Motor neuron (in vitro differentiated cells): ENCODE measurements at places on chromosomes 4 and X.

GRCh38 chr4:16035843-16036242 is 48.0 kb downstream of the PROM1 start:
- peak; percentile 61 for ATAC-seq

DNA sequence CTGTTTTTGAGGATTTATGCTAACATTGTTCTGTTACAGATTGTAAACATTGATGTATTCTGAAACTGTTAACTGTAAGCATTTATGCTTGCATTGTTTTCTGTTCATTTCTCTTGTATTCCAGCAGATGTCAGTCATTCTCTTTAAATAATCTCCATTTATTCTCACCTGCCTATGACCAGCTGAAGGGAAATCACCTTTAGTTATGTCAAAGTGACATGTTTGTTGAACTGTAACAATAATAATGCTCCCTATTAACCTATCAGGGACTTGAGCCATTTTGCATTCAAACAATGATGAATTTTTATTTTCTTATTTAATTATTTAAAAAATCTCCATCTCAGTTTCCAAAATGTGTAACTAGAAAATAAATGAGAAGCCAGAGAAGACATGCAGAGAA is 58.0 kb downstream of the SPCS3 start:
- peak; percentile 36 for ATAC-seq

DNA sequence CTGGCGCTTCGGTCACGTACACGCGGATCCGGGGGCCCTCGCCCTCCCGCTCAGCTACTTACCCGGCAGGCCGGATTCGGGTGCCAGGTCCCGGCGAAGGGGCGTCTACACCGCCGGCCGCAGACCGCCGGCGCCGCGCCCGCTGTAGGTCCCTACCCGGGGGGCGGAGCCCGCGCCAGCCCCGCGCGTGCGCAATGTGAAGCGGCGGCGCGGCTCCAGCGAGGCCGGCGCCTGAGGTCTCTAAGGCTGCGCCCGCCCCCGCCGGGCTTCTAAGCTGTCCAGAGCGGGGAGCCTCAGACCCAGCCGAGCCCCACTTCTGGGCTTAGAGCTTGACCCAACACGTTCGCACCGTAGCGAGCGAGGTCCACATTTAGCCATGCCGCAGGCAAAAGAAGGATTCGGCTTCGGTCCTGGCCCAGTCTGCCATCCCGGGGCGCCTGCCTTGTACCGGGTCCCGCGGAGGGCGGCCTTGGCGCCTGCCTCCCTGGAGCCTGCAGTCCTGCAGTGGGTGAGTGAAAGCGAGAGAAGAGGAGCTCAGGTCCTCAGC is at the start of gene ZNF518B:
TSS of gene ZNF518B (minus strand) at position 172 of the 547 bp plus-strand sequence. CDS start 11,098 bp downstream, outside the sequence.
- peak; percentile 83 for ATAC-seq

DNA sequence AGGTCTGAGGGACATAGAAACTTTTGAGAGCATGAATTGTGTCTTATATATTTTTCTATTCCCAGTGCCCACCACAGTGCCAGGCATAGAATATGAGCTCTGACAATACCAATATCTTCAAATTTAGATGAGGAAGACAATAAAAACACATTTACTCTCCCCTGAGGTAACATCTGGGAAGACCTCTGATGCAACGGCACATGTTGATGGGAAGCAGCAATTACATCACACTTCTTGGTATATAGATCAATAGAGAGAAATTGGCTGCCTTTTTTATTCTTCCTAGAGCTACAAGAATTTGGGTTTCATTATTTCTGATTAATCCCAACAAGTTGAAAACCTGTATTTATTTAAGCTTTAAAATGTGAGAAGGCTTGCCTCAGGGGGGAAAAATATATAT is 67.4 kb upstream of the SMAD1 start:
- ATAC-seq, result no peak

DNA sequence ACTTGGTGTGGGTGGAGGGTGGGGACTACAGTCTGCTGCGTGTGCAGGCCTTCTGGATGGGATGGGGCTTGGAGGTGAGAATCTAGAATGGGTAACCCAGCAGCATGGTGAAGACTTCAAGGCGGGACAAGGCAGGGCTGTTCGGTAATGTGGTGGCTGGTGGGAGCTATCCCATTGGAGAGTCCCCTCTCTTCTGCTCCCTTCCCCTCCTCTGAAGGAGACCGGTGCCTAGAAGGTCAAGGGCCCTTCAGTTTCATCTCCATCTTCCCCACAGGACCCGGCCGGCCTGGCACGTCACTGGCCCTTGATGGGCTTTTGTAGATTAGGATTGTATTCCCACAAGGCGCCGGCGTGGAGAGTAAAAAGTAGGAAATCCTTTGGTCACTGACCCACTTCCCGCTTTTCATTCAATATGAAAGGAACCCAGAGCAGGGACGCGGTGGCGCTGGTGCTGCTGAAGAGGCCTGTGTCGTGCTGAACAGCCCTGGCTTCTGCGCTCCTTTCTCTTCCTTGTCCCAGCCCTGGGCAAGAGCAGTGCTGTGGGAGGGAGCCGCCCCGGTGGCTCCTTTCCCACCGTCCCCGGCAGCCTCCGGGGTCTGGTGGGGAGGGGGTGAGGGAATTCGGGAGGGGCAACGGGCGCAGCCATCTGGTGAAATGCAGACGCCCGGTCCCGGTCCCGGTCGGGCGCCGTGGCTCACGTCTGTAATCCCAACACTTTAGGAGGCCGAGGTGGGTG is 7.3 kb upstream of the HMGB3 start:
- ATAC-seq, result no peak

DNA sequence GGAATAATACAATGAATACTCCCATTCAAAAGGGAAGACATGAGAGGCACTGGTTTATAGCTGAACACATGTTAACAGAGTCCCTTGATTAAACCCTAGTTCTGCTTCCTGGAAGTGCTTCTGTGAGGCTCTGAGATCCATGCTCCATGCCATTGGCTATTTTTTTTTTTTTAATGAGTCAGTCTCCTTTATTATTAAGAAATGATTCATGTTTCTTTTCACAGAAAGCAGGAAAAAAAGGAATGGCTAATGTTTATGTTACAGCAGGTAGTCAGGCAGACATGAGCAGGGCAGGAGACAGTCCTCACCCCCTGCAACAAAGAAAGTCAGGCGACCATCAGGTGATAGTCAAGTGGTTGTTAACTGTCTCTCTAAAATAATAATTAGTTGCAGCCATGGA is 598.7 kb downstream of the EPHA5 start:
- peak; percentile 65 for ATAC-seq

DNA sequence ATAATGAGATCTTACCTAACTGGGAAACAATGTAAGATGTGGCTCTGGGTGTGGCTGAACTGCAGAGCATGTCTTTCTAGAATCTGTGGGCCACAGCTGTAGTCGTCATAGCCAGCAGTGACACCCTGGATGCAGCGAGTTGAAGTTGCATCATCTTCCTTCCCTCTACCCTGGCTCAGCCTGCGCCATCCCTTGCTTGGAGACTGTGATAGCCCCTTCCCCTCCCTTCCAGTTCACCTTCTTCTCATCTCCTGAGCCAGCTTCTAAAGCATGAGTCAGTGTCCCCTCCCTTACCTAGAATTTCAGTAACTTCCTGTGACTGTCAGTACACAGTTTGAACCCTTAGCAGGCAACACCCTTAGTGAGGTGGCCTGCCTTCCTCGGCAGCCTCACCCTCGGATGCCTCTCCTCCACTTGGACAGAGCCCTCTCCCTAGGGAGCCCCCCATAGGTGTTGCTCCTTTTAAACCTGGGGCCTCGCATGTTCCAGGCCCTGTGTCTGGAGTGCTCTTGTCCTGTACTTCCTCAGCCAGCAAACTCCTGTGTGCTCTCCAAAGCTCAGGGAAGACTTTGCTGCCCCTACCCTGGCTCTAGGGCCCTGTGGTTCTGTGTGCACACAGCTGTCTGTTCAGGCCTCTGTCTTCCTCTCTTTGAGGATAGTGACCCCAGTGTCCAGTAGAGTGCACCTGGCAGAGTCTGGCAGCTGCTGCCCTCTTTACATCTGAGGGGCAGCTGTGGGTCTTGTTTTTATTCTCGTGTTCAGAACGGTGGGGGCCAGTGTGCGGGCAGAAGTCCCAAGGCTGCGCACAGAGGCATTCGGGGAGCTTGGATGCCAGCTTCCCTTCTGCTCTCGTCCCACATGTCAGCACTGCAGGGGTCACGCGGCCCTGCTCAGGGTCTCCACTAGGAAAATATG is 43.7 kb upstream of the TADA2B start:
- ATAC-seq, result peak; percentile 46

GRCh38 chr4:171876636-171877035 is 63.4 kb downstream of the GALNTL6 start:
- no peak for ATAC-seq

GRCh38 chrX:14361435-14361834 is 167.9 kb upstream of the GLRA2 start:
- peak; percentile 96 for ATAC-seq

DNA sequence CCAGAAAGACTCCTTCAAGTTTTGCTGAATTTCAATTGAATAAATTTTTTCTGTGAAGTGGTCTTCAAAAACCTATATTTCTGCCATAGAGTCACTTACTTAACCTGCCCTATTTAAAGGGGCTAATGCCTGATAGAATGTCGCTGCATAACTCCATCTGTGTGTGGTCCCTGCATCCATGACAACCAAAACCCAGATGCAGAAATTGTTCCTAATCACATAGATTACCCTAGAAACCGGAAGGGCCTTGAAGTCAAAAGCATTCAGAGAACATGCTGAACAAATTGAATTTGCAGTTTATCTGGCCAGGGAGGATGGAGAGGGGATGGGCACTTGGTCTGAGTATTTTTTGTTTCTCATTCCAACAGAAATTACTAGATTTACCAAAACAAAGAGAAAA is 1.5 kb upstream of the PARM1 start:
- no peak for ATAC-seq

GRCh38 chrX:115183980-115184379 is 5.2 kb upstream of the RBMXL3 start:
- no peak for ATAC-seq

DNA sequence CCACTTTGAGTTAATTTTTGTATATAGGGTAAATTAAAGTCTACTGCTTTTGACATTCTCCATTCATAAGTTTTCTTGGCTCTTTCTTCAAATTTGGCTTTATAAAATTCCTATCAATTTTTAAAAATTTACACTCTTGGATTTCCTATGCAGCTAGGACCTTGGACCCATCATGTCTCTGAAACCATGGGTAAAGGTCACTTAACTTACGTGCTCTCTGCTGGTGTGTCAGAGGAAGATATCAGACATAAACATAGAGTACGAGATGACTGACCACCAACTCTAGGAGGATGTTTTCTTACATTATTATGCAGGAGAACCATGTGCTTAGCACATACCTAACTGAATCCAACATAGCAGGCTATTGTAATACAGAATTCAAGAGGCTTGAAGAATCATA is 62.5 kb upstream of the C1GALT1C1 start:
- ATAC-seq, result no peak

GRCh38 chr4:113145519-113146291 is 96.3 kb downstream of the ANK2 start:
- peak; percentile 96 for ATAC-seq

- no peak for ATAC-seq
Observed at GRCh38 chr4:34182306-34182705, 2062.0 kb downstream of the ARAP2 start.

DNA sequence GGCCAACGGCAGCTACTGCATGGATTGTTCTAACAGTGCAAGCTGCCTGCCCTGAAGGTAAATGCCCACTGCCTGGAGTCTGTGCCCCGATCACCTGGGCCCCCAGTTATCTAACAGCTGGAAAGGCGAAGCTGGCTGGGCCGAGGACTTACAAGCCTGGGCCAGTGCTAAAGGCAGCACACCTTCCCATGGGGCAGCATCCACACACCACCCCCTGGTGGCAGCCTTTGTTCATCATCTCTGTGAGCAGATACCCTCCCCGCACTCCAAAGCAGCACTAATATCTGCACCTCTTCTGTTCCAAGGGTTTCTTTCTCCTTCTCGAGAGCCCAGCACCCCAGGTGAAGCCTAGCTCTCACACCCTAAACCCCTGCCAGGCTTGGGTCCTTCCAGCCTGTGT is 7.6 kb downstream of the SLC2A9 start:
- no peak for ATAC-seq

DNA sequence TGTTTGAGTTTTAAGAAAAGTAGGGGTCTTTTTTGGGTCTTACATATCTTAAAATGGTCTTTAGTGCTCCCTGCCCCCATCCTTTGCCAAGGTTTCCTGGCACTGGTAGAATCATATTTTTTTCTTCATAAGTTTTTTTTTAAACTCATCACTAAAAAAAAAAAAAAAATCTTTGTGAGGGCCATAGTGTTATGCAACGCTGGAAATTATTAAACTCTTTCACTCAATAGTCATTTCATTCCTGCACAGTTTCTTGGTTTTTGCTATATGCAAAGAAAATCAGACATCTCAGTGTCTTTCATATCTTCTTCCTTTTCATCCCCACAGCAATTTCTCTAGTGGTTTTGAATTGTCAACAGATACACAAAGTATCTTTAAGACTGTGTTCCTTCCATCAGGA is 95.6 kb downstream of the TMA16 start:
- ATAC-seq, result peak; percentile 10

- ATAC-seq, result peak; percentile 21
Observed at GRCh38 chrX:12319003-12319519, 180.8 kb downstream of the FRMPD4 start.

- ATAC-seq, result no peak
Observed at GRCh38 chrX:24760363-24761000, 66.8 kb downstream of the POLA1 start.

DNA sequence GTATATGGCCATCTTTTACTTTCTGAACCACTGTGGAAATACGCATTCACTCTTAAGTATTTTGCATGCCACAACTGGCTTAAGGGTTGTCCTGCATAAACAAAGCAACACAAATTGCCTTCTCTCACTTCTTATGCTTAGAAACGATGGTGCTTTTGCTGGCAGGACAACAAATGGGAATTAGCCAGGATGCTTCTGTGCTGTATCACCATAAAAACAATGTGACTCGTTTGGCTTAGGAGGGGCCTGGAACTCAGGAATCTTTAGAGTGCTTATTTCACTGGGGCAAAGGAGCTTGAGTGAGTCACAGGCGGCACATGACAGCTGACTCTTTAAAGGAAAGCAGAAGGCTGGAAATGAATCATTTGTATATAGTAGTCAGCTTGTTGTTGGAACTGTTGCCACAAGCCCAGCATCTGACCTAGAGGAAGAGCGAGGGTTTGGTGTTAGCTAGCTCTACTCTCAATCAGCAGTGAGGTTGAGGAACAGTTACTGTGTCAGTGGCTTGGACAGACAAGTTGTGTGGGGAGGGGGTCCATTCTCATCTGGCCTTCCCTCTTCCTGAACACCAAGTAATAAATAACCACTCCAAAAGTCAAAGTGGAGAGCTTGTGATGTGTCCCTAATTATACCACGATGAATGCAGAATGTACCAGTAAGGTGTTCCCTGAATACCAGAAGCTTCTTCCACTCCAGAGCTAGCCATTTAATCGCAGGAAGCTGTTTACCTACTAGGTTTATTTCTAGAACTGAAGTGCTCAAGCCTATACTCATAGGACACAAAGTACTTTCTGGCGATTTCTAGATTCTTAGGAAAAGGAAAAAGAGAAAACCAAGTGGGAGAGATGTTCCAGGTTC is 293.1 kb downstream of the CAMK2D start:
- peak; percentile 98 for ATAC-seq

- peak; percentile 18 for ATAC-seq
Observed at GRCh38 chr4:24770032-24770584, 25.3 kb upstream of the SOD3 start.

DNA sequence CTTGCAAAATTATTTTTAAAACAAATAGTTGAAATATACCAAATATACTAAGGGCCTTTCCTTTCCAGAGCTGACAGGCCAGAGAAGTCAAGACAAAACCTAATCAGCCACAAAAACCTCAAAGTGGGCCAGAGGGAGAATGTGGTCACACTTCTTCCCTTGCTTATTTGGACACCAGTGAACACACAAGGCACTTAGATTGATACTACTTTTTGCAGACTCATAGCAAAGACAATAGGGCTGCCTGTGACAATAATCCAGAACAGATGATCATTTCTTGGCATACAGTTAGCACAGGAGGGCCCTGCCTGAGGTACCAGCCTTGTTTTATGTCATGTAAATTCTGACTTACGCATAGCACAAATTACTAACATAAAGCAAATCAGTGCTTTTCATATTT is 215.7 kb upstream of the NEIL3 start:
- no peak for ATAC-seq
